ENCODE measurements at places on chromosomes 6 and 20. TPM values are rescaled to one million over a fixed set of nuclear protein-coding genes. Genes with fewer than 3 reads are reported as not detected.

The KIAA0408 gene
- 40.7 TPM for total RNA-seq

DNA sequence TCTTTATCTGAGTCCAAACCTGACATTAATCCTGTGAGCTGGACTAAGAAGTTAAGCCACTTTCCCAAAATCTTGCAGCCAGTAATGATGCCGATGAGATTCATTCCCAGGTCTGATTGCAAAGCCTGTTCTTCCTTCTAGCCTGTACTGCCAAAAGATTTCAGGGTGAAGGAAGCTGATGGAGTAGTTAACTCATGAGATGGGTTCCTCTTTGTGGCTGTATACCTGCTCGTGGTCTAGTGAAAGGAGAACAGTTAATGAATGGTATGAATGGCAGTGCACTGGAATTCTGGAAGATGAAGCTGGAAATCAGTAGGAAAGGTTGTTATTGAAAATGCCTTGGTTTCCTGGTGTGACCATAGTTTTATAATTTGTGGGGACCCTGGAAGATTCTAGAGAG, 112.0 kb downstream of the FYN start:
- DNase-seq = no peak

DNA sequence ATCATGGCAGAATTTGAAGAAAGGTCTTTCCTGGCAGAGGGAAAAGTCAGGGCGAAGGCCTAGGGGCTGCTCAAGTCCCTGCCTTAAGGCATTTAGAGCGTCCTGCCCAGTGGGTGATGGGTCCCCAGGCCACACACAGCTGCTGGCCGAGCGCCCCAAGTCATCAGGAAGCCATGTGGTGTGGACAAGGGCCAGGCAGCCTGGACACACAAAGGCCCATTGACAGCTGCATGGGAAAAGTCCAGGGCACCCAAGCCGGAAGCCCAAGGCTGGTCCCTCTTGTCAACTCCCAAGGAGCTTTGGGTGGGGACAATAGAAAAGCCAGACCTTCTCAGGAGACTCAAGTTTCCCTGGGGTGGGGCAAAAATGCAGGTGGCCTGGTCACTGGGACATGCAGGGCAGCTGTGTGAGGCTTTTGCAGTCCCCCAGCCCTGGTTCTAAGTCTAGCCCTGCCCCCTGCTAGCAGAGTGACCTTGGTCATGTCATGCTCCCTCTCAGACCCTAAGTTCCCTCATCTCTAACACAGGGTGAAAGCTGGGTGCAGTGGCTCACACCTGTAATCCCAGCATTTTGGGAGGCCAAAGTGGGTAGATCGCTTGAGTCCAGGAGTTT, 44.3 kb upstream of the PTGIS start:
- DNase-seq = no peak

DNA sequence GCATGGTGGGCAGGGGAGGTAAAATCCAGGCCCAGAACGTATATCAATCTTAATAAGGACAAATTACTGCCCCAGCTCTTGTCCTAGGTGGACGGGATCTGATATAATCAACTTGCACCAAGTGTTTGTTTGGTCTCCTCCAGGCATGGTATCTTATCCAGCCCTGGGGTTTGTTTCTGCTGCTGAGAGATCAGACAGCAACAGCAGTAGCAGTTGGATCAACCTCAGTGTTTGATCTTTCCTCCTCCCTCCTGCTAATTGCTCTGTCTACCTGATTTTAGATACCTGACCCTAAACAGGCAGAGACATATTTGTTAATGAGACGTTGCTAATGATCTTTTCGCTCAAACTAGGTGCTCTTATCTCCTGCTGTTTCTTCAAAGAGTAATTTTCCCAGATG, 100.4 kb upstream of the BACH2 start:
- DNase-seq = no peak

- no peak for DNase-seq
Measured at GRCh38 chr6:136728976-136729515, 63.2 kb downstream of the MAP3K5 start.

The THBS2 gene
- total RNA-seq = 1.3 TPM

Data from neural crest cell (in vitro differentiated cells).